ENCODE measurements at places on chromosomes 13 and 19.
A peak's percentile ranks its signal among the peaks of the same experiment; 100 is the strongest.

- DNase-seq = no peak
Measured at GRCh38 chr13:72316716-72317115, 410.7 kb downstream of the MZT1 start.

DNA sequence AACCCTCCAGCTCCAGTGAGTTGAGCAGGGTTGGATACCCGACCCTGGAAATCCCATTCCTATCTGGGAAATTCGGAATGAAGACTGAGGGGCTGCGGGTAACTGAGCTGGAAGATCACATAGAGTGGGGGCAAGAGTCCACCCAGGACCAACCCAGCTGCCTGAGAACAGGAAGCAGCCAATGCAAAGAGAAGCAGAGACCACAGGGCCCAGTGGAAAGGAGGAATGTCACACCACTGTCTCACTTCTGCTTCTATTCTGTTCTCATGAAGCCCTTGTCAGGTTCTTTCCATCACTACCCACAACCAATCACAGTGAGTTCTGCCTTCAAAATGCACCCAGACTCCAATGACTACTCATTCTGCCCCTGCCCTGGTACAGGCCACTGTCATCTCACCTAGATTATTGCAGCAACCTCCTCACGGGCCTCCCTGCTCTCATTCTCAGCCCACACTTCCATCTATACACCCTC is 15.3 kb downstream of the DYRK1B start:
- no peak for DNase-seq

DNA sequence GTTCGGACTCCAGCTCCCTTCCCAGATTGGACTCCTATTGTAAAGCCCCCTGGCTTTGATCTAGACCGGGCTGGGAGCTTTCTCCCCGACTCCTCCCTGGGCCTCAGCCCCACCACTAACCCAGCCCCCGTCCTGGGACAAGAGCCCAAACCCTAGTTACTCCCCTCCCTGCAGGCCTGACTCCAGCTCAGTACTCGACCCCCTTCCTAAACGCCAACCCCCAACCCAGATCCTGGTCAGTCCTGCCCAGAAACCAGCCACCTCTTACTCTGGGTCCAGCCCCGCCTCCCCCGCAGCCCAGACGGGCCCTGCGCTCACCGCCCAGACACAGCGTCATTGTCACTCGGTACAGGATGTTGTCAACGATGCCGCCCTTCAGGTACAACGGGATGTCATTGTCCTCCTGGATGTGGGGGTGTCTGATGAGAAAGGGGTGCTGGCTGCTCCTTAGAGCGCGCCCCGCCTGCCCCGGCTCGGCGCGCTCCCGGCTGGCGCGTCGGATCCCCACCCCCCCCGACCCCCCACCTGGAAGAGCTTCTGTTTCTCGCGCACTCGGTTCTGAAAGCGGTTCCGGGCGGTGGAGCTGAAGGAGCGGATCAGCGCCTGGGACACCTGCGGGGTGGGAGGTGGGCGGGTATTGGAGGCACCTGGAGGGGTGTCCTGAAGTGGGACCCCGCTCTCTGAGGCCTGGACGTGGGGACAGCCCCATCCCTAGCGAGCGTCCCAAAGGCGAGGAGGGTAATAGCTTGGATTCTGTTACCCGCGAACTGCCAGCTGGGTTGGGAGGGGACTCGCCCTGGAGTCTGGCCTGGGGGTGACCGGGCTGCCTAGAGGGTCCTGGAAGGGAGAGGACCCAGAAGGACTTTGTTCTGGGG is 866 bp downstream of the COX7A1 start:
- DNase-seq = no peak

DNA sequence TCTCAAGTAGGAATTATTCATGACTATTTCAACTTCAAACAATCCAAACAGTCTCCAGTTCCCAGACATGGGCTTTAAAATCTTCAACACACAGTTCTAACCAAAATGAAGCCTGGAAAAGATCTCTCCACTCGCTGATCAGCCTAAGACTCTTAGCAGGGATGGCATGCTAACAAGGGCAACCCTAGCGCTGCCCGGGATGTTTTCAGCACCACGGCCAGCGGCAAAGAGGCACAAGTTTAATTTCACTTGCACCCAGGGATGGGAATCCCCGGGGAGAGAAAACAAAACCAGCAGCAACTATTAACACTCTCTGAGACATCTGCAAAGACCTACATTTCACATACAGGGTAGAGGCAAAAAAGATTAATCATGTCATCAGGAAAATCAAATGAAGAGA is 43.0 kb downstream of the CACNA1A start:
- DNase-seq = no peak

- DNase-seq = no peak
Measured at GRCh38 chr19:42419309-42419708, 7.9 kb downstream of the LIPE start.

- DNase-seq = peak; percentile 40
Measured at GRCh38 chr19:46898731-46899130, 37.9 kb downstream of the ARHGAP35 start.

- DNase-seq = no peak
Measured at GRCh38 chr13:44407379-44407778, 33.8 kb downstream of the SERP2 start.

DNA sequence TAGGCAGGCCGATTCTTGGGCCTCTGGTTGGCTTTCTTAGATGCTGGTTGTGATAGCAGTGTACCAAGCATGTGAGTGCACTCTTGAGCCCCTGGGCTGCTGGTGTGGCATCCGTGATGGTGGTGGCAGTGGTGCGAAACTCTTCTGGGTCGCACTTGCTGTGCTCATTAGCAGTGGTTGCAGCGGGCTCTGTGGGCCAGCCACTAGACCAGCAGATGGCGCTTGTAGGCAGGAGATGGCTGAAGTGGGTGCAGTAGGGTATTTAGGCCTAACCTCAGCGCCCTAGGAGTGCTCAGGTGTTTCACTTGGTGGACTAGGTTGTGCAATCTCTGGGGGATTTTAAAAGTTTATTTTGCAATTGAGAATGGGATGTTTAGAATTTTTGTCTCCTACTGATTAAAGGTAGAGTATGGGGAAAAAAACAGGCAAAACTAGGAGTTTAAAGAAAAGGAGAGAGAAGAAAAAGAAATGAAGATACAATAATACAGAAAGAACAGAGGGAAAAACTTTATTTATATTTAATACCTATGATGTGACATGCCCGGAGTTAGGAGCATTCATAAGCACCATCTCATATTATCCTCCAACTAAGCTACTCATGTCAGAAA is 4.3 kb upstream of the ZNF17 start:
- peak; percentile 21 for DNase-seq

- no peak for DNase-seq
Measured at GRCh38 chr19:1857648-1858326, 5.6 kb downstream of the KLF16 start.

DNA sequence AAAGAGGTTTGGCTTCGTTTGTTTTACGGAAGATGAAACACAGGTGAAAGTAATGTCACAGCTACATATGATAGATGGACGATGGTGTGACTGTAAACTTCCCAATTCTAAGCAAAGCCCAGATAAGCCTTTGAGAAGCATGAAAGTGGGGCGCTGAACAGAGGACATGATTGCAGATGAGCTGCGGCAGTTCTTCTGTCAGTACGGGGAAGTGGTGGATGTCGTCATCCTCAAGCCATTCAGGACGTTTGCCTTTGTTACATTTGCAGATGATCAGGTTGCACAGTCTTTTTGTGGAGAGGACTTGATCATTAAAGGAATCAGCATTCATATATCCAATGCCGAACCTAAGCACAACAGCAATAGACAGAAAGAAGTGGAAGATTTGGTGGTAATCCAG is 111.5 kb upstream of the DIAPH3 start:
- DNase-seq = no peak

- no peak for DNase-seq
Measured at GRCh38 chr13:76861859-76862258, 24.3 kb downstream of the KCTD12 start.

GRCh38 chr19:45158503-45159209 is 2.1 kb downstream of the NKPD1 start:
- DNase-seq = no peak

GRCh38 chr19:48469289-48469881 is at the start of gene CYTH2:
TSS of gene CYTH2 (plus strand) at chr19:48469369. CDS start at chr19:48469508, 139 bp downstream.
- DNase-seq = peak; percentile 87

- no peak for DNase-seq
Measured at GRCh38 chr13:46341112-46341711, 45.8 kb downstream of the RUBCNL start.

GRCh38 chr13:91572439-91572838 is 174.0 kb downstream of the GPC5 start:
- DNase-seq = no peak

DNA sequence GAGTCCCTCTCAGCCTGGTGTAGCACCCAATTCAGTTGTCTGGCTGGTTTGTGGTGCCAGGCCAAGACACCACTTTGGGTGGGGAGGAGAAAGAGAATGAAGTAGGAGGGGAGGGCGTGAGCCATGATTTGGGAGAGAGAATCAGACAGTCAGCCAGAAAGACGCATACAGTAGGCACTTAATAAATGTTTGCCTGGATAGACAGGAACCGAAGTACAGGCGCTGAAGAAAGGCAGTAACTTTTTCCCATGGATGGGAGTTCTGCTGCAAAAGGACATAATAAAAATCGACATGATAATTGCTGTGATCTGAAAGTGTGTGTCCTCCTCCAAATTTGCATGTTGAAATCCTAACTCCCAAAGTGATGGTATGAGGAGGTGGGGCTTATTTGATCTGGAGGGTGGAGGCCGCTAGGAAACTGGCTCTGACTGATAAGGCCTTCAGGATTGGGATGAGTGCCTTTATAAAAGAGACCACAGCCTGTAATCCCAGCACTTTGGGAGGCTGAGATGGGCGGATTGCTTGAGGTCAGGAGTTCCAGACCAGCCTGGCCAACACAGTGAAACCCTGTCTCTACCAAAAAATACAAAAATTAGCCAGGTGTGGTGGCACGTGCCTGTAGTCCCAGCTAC is 38.4 kb upstream of the PDCD5 start:
- no peak for DNase-seq

DNA sequence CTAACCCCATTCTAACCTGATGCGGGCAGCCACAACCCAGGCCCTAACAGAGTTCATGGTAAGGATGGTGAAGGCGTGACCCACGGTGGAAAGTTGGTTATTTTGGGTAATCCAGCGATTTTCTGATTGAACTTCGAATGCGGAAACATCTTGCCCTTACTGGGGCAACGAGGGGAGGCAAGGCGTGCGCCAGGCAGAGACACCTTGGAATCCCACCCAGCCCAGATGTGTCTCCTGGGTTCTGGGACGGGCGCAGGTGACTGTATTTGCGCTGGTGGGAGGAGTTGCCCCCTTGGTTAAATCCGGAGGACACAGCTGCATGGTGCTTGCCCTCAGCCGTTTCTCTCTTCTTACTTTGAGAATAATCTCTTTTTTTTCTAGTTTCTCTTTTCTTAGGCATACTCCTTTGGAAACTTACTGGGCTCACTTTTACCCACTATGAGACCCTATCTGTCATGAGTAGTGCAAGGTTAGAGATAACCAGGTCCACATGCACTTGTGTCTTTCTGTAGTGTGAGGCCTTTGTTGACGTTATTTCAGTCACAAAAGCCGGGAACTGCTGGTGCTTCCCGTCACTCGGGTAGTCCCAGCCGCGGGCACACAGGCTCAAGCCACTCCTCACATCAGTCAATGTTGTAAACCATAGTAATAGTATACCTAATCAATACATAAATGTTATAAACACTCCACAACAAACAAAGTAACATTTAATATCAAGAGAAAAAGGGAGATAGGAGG is 81.5 kb downstream of the ATP11A start:
- no peak for DNase-seq

- no peak for DNase-seq
Measured at GRCh38 chr13:97974773-97975172, 21.3 kb downstream of the IPO5 start.

DNA sequence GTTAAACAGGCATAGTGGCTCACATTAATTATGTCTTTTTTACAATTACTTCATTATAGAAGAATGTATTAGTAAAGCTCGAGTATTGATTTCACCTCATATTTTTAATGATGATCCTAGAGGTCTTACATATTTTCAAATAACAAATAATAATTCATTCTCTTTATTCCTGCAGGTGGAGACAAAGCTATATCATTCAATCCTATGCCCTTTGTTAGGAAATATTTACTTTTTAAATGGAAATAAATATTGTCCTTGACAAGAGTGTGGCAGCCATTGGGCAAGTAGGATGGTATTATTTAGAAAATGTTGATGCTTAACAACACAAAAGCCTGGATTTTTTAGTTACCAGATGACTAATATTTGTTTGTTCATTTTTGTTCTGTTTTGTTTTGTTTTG is 127.6 kb downstream of the COG6 start:
- DNase-seq = no peak

GRCh38 chr13:98542568-98543377 is 34.1 kb downstream of the STK24 start:
- no peak for DNase-seq

DNA sequence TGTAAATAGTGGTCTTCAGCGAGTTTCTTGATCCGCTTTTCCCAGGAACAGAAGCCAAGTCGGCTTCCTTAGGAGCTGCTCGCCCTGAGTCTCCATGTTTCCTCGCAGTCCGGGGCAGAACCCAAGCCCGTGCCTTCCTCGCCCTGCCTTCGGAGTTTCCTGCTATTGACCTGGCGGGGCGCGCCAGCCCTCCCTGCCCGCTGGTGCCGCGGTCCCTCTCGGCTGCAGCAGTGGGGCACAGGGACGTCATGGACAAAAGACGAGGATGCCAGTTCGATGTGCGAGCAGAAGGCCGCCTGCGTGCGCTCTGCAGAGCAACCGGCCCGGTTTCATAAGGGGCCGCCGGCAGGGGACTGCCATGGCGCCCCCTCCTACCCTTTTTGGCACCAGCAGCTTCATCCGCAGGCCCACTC is 156.6 kb downstream of the TM9SF2 start:
- peak; percentile 66 for DNase-seq

DNA sequence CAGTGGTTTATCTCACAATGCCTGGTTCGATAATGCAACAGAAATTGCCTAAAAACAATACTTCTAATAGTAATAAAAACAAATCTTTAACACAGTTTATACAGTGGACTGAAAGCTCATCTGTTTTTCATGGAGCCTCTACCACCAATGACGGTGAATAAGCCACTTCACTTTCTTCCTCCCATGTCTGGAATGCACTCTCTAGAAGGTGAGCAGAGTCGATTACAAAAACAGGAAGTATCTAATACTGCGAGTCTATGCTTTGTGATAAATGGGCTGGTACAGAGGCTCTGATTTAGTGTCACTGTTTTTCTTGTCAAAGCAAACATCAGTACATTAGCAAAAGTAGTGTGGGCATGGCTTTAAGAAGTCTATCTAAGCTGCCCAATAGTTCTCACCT is 1348.6 kb upstream of the SLC10A2 start:
- no peak for DNase-seq

GRCh38 chr13:30906411-30907051 is 460 bp downstream of the MEDAG start:
- no peak for DNase-seq

GRCh38 chr13:78035500-78035899 is 116.9 kb upstream of the EDNRB start:
- no peak for DNase-seq

- DNase-seq = no peak
Measured at GRCh38 chr13:30847650-30848307, 58.3 kb upstream of the MEDAG start.

DNA sequence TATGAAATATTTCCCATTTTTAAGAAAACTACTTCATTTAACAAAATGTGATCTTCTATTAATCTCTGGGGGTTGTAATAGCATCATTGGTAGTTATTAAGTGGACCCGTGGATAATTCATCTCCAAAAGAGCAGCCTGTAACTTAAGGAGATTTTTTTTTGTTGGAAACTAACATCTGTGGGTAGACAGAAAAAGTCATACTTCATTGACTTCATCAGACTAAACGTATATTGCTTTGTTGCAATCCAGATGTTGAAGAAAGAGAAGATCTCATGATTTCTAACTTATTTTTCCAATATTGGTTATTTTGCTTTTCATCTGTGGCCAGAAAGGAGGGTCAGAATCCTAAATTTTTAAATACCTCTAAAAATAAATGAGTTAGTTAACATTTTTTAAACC is 296.5 kb upstream of the MIR17HG start:
- no peak for DNase-seq

GRCh38 chr13:84137292-84137691 is 255.0 kb upstream of the SLITRK1 start:
- no peak for DNase-seq
